NCI-H1092 treated with DMSO at 0.1 percent for 48 hours (cell line): ENCODE measurements at places on chromosomes 1 and 21.

GRCh38 chr1:212908971-212909370 is 41.4 kb upstream of the VASH2 start:
- no peak for DNase-seq

GRCh38 chr21:39946199-39946598 is 79.0 kb downstream of the PCP4 start:
- no peak for DNase-seq

GRCh38 chr1:225746361-225747179 is 31.1 kb upstream of the SRP9 start:
- peak; percentile 84 for DNase-seq

GRCh38 chr21:19998453-19998852 is 999.8 kb upstream of the NCAM2 start:
- no peak for DNase-seq

- DNase-seq: no peak
Observed at GRCh38 chr1:193340331-193340730, 153.9 kb upstream of the B3GALT2 start.

GRCh38 chr21:33063375-33063883 is 6.5 kb upstream of the OLIG1 start:
- no peak for DNase-seq

- peak; percentile 34 for DNase-seq
Observed at GRCh38 chr1:19737104-19737825, 62.5 kb downstream of the TMCO4 start.

DNA sequence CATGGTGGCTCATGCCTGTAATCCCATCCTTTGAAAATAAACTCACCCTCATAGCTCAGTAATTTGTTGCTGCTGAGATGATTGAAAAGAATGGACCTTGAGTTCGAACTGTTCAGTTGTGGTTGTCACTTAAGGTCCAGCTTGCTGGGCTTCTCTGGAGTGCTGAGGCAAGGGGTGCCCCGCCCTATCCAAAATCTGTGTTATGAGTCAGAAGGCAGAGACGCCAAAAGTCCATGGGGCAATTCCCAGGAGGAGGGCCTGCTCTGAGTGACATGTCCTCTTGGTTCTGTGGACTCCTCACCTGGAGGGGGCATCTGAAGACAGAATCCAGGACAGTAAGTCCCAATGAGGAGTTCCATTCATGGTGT is 64.8 kb downstream of the MYOM3 start:
- no peak for DNase-seq

DNA sequence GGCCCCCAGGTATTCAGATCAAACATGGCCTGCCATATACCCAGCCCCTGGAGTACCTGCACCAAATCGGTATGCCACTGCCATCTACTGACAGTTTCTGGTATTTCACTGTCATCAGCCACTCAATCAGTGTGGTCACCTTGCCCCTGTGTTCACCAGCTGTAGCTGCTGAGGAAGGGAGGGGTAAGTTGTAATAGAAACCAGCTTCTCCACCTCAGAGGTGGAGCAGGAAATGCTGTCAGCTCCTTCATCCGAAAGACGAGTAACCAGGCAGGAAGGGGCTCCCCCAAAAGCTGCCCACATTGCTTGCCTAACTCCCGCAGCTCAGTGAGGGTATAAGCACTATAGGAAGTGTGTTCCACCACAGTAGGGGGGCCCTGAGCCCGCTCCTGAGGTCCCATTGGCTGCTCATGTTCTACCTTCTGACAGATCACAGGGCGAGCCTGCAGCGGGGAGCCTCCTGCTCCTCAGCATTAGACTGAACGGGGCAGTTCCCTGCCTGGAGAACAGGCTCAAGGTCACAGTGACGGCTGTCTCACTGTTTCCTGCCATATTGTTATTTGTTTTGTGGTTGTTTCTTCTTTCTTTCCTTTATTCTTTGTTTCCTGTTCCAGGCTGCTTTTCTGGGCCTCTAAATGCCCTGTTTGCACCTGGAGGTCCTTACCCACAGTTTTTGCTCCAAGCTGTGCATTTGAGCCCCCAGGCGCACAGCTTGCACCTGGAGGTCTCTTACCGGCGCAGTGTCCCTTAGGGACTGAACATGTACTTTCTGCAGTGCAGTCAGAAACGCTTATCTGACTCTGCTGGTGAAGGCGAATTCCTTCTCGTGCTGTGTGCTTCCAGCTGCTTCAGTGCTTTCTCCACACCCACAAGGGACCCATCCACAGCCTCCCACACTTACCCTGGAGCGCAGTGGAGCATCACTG is 1638.3 kb downstream of the MRPL39 start:
- peak; percentile 89 for DNase-seq

DNA sequence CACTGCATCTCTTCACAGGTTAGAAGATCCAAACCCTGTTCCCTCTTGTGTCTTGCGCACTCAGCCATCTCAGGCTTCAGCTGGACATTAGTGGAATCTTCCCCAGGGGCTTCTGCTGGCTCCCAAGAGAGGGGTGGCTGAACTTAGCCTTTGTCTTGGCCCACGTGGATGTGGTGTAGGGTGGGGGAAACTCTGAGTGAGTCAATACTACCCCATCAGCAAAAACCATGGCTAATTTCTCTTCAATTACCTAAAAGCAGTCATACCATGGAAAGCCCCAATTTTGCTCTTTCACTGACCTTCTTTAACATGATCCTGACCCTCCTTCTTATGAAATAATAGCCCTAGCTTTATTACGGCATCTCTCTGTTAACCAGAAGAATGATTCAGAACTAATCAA is 72.5 kb upstream of the RAB3GAP2 start:
- DNase-seq: no peak

- no peak for DNase-seq
Observed at GRCh38 chr1:42974767-42975437, 16.2 kb upstream of the SLC2A1 start.

- DNase-seq: no peak
Observed at GRCh38 chr1:97764991-97765390, 155.8 kb downstream of the DPYD start.

GRCh38 chr1:152961226-152961891 is 9.1 kb upstream of the SPRR4 start:
- DNase-seq: no peak

DNA sequence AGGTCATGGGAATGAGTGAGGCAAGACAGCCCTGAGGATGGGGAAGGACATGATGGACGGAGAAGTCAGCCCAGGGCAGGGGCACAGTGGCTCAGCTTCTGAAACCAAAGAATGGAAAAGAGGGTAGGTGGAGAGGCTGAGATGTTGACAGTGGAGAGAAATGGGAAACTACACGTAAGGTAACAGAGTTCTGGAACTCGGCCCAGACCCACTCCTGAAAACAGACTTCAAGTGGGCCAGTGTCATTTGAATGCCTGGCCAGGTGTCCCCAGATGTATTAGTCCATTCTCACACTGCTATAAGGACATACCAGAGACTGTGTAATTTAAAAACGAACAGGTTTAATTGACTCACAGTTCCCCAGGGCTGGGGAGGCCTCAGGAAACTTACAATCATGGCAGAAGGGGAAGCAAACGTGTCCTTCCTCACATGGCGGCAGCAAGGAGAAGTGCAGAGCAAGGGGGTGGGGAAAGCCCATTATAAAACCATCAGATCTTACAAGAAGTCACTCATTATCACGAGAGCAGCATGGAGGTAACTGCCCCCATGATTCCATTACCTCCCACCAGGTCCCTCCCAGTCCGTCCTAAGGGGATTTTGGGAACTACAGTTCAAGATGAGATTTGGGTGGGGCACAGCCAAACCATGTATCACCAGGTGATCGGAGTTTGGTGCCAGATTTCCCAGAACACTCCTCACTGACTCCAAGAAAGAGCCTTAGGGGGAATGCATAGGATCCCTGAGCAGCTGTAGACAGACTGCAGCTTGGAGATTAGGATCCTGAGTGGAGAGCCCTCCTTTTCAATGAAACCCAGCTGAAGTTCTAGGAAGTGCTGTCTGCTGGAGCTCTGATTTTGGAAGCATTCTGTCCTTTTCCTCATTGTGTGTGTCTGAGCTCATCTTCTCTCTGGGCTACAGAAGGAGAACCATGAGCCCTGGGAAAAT is 40.3 kb downstream of the FHAD1 start:
- DNase-seq: no peak

DNA sequence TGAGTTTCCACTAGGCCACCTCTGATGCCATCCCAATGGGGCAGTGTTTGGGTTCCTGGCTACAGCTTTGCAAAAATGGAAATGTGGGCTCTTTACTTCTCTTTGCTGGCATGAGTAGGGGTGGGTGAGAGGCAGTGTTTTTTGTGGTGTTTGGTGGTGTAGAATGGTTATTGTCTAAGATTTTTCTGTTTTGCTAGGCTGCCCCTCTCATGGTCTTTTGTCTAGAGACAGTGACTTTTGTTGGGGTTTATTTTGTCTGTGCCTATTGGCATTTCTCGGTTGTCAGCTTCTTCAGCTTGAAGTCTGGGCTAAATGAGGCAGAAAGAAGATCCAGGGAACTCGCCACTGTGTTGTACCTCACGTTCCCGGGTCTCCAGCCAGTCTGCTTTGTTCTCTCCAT is 112.1 kb downstream of the CENPF start:
- no peak for DNase-seq

- no peak for DNase-seq
Observed at GRCh38 chr1:92380867-92381266, 82.0 kb downstream of the RPAP2 start.

- no peak for DNase-seq
Observed at GRCh38 chr1:198543670-198544260, 3.3 kb upstream of the ATP6V1G3 start.

DNA sequence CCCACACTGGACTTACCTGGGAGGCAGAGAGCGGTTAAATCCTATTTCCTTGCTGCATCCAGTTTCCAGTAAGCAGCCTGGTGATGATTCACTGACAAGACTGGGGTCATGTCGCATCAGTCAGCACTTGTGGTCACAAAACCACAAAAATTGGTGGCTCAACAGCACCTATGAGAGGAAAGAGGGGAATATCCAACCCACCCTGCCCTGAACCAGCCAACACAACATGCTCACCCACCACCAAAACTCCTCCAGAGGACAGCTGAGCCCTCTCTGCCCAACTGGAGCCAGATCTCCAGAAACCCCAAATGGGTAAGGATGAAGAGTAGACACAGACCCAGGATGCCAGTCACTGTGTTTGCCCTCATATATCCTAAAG is 64.0 kb downstream of the CD46 start:
- DNase-seq: no peak

GRCh38 chr21:28074676-28075075 is 918.0 kb downstream of the LTN1 start:
- no peak for DNase-seq

DNA sequence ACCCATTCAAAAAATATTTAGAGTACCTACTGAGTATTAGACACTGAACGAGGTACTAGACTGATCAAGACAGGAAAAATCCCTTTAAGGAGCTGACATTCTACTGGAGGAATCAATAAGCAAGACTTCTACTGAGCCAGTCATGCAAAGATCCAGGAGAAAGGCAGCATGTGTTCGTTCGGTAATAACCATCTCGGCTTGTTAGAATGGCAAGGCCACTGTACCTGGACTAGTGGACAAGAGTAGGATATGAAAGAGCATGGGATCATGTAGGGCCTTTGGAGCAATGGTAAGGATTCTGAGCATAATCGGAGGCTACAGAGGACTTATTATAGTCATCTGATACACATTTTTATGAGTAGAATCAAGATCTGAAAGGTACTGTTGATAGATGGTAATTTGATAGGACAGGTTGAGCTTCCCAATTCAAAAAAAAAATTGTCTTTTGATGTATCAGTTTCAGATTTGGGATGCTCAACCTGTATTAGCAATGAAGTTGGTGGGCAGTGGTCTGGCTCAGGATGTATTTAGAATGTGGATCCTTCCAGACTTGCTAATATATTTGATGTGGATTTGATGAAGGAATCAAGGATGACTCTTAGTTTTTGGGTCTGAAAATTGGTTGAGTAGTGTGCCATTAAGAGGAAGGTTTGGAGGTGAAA is 2.3 kb downstream of the COX20 start:
- DNase-seq: peak; percentile 17

DNA sequence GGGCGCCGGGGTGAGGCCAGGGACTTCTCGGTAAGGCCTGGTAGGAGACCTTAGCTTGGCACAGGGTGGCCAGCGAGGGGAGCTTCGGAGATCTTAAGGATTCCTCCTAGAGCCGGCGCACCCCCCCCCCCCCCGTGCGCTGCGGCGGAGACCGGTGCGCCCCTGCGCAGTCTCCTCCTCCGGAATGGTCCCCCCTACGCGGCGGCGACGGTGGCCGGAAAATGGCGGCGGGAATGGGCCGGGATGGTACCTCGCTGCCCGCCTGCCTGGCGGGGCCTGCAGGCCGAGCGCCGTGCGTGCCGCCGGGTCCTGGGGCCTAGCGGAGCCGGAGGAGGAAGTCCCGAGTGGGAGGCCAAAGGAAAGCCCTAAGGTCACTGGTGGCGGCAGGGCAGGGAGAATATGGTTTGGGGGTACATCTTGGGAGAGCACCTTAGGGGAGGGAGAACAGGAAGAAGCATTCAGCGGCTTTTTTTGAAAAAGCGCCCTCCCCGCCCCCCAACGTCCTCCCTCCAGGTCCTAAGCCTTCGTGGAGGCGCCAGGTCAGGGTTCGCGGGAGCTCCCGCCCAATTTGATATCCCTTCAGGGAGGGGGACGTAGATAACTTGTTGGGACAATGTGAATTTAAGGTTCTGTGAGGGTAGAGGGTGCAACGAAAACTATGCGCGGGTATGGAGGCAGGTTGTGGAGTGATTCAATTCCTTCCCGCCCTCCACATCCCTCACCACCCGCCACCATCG is 429 bp downstream of the SRRM1 start:
- DNase-seq: peak; percentile 32

DNA sequence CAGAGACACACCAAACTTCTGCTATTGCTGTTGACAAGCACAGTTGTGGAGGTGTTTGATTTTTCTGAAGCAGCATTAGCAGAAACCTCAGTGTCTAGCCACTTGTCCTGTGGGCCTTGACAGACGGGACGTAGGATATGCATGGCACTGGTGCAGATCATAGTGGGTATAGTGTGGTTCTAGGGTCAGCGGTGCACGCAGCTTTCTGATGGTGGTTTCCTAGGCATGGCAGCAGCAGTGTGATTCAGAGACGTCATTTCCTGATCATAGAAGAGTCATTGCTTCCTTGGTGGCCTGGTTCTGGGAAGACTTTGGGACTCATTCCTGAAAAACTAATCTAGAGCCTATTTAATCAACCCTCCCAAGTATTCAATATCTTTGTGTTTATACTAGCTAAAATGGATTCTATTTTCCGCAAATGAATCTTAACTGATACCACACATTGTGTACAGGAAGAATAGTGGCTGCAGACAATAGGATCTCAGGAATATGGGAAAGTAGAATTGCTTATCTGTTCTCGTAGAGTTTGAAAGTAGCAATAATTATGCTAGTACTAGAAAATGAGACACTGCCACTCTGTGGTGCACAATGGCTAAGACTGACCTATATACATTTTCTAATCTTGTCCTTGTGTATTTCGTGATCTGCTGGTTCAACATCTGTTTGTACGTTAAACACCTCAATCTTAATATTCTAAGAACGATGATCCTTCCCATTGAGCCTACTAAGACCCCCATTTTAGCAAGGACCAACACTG is 2.8 kb upstream of the USP1 start:
- DNase-seq: no peak
